ENCODE measurements at places on chromosomes 1 and 21.

- DNase-seq: no peak
Measured at GRCh38 chr1:235741294-235741693, 91.7 kb upstream of the GNG4 start.

DNA sequence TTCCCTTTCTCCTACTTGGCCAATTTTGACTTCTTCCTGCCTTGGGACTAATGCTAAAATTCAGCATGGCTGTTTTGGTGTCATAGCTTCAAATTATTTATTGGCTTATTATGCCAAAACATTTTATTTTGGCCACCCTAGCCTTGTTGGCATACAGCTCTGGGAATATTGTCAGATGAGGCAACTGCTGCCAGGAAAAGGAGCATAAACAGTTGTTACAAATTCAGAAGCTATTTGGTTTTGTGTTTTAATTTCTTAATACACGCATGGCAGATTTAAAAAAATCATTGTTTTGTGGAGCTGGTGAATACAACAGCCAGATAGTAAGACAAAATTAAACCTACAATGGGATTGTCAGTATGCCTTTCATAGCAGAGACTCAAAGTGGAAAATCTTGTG, 66.8 kb upstream of the BCL10 start:
- no peak for DNase-seq

GRCh38 chr1:247287460-247287859, 31.6 kb downstream of the VN1R5 start:
- no peak for DNase-seq

GRCh38 chr1:174775621-174776020, 224.1 kb upstream of the CACYBP start:
- no peak for DNase-seq

DNA sequence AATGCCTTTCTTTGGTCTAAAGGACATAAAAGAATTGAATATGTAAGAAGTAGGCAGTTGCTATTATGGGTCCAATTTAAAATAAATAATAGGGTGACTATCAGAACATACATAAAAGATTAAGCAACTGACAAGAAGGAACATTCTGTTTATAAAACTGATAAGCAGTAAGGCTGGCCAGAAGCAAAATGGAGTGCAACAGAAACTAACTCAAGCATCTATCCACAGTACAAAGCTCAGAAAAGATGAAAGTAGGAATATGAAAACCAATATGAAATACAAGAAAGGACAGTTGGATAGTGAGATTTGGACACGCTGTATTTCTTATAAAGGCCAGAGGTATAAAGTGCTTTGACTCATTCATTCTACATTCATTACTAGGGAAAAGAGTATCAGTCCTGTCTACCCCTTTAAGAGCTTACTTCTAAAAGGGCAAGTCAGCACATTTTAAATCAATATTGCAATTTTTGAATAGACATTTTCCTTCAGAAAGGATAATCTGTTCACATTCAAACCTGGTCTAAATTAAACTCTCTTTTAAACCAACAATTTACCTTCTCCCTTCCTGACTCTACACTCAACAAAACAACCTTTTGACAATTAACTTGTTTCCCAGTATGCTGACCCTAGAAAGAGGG, 14.4 kb downstream of the ALDH9A1 start:
- no peak for DNase-seq

- no peak for DNase-seq
Measured at GRCh38 chr1:247089616-247090375, 11.2 kb upstream of the ZNF670 start.
